Breast epithelium (tissue), 4 donors: ENCODE measurements at places on chromosomes 4 and X. TPM values are rescaled to one million over a fixed set of nuclear protein-coding genes. Genes with fewer than 3 reads are reported as not detected.
A peak's percentile ranks its signal among the peaks of the same experiment; 100 is the strongest.

- no peak for DNase-seq
Observed at GRCh38 chrX:118545510-118545909, 49.9 kb downstream of the DOCK11 start.

- no peak for DNase-seq
Observed at GRCh38 chr4:184959309-184959708, 59.0 kb upstream of the HELT start.

The SASH3 gene
- total RNA-seq: 10.0 TPM

The P2RY8 gene
- total RNA-seq: 1.5 TPM

DNA sequence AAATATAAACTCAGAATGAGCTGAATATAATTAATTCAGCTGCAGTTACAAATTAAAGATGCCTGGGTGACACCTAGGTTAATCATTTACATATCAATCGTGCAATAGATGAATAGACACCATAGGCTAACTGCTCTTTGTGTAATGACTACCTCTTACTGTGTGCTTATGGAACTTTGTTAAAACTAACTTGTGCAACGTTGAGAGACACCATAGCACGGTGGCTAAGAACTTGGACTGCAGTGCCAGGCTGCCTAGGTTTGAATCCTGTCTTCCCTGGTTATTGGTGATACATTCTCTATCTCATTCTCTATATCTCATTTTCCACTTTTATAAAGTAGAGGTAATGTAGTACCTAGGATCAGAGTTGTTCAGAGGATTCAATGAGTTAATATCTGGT is 46.9 kb downstream of the SMAD1 start:
- no peak for DNase-seq

DNA sequence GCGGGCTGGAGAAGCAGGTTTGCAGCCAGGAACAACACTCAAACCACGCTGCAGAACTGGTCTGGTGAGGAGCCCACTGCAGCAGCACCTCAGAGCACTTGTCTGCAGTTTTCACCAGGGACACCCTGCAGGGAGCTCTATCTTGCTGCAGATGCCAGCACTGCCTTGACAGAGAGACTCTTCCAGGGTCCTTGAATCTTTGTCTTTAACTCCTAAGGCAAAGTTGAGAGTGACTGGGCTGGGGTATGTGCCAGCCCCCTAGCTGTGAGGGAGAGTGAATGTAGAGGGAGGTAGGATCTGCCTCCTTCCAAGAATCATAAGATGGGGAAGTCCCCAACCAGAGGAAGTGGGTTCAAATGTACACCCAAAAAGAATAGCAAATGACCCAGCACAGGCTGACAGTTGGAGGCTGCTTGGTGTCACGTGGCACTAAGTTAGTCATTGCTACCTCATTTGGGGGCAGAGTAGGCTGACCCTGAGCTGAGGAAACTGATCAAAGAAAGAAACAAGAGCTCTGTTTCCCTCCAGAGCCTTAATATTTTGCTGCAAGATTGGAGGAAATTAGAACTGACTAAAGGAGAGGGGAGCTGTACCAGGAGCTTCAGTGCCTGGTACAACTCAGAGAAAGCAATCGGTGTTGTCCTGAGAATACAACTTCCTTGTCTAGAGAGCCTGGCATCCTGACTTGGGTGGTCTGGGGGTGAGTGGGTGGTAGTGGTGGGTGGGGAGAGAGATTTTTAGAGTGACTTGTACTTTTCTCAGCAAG is 28.2 kb upstream of the HUWE1 start:
- peak; percentile 46 for DNase-seq

- no peak for DNase-seq
Observed at GRCh38 chr4:157984285-157984911, 188.4 kb downstream of the GASK1B start.

DNA sequence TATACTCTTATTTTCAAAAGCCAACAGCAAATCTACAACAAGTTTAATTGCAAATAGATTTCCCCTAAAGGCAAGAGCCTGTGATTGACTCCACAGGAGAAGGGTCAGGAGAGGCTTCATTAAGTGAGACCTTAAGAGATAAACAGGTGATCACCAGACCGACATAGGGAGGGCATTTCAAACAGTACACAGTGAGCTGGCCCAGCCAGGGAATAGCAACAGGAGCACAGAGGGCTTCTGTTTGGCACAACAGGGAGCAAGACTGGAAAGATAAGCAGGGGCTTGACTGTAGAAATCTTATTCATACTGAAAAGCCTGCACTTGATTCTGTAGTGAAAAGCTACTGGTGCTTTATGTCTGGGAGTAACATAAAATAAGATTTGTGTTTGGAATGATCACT is 3.9 kb downstream of the RUFY3 start:
- no peak for DNase-seq

DNA sequence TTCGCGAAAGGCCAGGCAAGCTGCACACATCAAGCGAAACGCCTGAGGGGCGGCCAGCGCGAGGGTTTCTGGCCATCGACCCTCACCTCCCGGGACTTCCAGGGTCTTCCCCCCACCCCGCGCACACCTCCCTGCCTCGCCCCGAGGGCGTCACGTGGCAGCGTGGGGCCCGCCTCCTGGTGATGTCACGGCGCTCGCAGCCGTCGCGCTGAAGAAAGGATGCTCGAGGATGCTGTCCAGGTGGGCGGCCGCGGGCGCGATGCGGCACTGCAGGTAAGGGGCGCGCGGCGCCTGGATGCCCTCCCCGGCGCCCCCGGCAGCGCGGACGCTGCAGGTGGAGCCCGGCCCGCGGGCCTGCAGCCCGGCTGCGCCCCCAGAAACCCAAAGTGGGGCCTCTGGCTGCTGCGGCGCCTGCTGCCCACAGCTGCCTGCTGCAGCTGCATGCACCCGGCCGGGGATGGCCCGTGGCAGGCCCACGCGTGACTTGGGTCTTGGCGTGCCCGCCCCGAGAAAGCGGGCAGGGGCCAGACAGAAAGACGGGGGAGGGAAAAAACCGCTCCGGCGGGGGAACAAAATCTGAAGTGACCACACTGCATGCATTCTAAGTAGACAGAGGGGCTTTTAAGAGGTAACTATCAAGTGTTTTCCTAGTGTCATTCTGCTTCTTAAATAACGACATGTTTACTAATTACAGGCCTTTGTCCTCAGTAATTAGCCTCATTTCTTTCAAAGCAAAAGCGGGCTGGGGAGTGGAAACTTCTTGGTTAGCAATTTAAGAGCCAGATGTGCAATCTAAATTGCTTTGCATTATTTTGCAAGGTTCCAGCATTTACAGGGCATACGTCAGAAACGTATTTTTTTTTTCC is 1.7 kb downstream of the CLCN4 start:
- DNase-seq: no peak

DNA sequence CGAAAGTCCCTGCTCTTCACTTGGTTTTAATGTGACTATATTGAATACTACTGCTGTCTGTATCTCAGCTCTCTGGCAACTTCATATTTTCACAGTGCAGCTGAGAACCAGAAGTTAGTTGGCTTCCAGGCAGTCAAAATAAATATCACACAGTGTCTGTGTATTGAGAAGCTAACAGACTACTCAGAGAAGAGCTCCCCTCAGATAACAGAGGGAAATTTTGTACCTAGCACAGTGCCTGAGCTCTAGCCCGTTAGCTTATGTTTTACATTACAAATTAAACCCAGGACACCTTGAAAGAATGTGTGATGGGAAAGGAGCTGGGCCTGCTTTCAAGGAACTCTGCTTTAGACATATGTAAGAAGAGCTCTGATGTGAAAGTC is 22.7 kb downstream of the JADE1 start:
- DNase-seq: no peak

DNA sequence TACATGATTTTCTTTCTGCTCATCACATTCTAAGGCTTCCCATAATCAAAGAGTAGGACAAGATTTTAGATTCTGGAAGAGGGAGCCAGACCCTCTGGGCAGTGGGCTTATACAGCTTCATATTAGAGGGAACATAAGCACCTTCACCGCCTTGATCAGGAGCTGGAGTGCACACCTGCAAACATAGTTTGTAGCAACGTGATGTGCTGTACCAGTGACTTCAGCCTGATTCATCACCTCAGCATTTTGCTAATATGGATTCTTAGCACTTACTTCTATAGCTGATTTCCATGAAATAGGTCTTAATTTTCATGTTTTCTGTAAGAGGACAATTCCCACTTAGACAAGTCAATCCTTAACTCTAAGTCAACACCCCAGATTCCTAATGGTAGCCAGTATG is 36.7 kb downstream of the PCDH18 start:
- no peak for DNase-seq

DNA sequence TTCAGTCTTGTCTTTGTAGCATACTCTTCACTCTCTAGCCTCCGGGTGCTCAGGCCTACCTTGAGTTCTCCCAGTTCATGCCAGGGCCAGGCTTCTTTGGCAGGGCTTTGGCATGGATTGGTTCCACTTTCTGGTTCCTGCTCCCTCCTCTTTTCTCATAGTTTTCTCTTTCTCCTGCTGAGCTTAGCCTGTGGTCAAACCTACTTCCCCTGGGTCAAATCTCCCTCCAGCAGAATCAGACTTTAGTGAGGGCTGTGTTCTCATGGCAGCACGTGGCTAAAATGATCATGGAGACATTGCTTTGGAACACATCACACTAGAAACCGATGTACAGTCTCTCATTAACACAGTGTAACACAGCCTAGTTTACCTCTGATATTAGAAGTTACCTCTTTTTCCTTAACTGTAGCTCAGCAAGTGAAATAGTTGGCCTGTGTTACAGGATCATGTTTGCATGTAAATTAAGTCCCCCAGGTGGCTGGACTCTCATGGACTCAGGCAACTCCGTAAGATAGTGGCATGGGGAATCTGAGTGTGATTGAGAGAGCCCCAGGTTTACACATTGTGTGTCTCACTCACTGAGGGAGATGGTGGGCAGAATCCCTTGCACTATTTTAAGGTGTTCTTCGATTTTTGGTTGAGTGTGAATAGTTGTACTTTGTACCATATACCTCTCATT is 13.3 kb downstream of the RAB9A start:
- DNase-seq: no peak

The MAGEE2 gene
- total RNA-seq: not detected

The RS1 gene
- not detected for total RNA-seq

- DNase-seq: no peak
Observed at GRCh38 chrX:38055170-38055847, 49.0 kb downstream of the SYTL5 start.

DNA sequence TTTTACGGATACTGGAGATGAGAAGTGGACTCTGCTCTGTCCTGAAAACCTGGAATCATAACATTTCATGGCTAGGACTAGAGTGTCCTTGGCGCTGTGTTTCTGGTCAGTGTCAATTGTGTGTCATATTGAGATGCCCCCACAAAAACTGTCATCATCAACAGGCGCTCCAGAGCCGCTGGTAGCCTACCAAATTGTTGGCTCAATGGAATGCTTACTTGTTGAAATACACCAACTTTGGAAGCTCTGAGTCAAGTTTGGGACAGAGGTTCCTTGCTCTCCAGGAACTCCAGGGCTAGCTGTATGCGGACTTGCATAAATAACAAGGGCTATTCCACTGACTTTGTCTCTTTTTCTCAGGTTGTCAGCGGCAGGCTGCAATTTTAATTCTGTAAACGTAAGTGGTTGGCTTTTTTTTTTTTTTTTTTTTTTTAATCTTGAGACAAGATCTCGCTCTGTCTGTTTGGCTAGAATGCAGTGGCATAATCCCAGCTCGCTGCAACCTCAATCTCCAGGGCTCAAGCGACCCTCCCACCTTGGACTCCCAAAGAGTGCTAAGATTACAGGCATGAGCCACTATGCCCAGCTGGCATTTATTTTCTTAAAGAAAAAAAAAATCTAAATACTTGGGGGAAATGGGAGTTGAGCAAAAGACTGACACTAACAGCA is 871 bp upstream of the HPGD start:
- no peak for DNase-seq

DNA sequence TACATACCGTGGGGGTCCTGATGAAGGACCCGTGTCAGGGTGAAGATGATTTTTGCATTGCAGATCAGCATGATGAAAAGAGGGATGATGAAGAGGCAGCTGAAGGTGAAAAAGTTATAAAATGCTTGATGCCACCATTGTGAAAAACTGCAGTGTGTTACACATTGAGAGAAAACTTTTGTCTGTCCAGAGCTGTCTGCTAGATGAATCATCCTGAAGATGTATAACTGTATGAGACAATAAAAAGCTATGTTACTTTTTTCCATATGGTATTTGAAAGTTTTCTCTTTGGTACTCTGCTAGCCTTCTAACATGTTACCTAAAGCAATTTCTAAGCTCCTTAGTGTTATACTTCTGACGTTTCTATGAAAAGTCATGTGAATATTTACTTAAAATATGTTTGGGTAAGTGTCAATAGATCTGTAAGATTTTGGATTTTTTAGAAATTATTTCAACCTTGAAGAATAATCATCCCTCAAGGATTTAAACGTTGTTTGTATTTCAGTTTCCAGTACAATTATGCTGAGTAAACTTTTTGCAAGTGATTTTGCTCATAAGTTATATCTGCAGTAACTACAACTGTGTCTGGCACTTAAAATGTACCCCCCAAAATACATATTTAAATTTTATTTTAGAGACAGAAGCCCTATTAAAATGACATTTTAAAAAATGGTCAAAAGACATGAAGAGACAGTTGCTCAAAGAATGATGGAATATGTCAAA is 9.5 kb downstream of the GNRHR start:
- no peak for DNase-seq

DNA sequence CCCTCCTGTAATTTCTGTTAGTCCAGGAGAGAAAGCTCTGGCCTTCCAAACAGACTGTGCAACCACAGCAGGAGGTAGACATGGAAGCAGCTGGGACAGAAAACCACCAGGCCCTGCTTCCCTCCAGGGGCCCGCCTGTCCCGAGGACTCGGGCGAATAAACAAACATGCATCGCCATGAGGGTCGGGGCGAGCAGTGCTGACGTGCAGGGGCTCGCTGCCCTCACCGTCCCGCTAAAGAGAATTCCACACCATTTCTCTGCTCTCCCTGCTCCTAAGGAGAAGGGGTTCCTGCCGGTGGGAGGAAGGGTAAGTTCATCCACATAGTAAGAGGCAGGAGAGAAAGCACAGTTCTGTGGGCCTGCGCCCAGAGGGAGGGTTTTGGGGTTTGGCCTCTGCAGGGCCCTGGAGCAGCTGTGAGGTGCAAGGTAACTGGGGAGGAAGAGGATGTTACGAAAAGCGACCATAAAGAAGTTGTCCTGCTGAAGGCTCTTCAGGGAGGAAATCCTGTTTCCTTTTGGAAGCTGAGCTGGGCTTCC is 54.9 kb downstream of the WFS1 start:
- DNase-seq: no peak

GRCh38 chr4:154084864-154085263 is 296.0 kb upstream of the SFRP2 start:
- DNase-seq: no peak

DNA sequence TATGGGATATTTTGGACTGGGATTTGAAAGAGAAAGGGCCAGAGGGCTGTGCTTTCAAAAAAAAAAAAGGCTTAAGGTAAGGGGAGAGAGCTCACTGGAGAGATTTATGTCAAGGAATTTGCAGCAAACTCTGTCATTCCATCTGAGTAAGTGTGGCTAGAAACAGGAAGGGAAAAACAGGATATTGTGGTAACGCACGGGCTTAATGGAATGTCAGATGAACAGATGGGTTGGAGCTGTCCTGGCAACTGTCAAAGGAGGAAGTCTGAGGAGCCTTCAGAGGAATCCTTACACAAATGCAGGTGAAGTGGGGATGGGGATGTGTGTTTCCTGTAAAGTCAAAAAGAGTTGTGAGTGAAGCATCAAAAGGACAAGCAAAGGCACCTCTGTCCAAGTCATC is 15.1 kb upstream of the NKX3-2 start:
- DNase-seq: no peak
